Fibroblast of skin of scalp (primary cell): ENCODE measurements at places on chromosomes 16 and 17.
A peak's percentile ranks its signal among the peaks of the same experiment; 100 is the strongest.

DNA sequence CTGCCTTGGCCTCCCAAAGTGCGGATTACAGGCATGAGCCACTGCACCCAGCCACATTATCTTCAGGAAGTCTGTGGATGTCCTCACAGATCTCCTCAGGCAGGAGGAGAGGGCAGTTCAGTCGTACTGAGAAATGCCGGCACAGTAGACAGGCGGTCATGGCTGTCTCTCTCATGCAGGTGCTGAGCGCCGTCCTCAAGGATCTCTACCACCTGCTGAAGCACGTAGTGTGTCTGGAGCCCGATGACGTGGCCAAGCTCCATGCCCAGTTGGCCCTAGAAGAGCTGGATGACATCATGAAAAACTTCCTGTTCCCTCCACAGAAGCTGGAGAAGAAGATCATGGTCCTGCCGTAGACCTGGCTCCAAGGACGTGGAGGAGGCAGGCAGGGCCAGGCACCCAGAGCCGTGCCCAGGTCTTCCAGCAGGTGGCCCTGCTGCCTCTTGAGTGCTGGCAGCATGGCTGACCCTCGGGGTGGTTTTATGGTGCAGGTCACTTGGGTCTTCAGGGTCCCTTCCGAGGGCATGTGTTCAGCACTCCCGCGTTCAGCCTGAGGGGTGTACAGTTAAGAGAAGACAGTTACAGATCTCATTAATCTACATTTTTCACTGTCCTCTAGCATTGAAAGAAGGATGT lies 22.0 kb upstream of the HAS3 start:
- DNase-seq = no peak

- DNase-seq = no peak
Observed at GRCh38 chr17:8703001-8703400, 41.6 kb downstream of the CCDC42 start.

GRCh38 chr17:38596651-38597050 lies 9.1 kb downstream of the SRCIN1 start:
- DNase-seq = no peak

- DNase-seq = no peak
Observed at GRCh38 chr16:2775131-2775716, 1.9 kb downstream of the ELOB start.

DNA sequence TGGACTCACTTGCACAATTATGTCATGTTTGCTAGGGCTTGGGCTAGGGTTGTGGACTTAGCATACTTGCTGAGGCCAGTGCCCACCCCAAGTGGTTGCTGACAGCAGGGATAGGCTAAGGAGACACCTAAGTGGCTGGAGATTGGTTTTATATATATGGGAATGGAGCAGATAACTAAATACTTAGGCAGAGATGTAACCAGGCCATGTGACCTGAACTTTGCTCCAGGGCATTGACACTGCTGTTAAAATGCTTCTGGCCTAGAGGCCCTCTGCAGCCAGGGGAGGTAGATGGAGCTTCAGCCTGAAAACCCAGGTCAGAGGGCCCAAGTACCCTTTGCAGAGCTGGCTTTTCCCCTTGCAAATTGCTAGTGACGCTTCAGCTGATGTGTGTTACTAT lies 1.4 kb upstream of the ITGB3 start:
- DNase-seq = no peak

GRCh38 chr17:82371333-82372248 lies at the start of gene UTS2R:
Gene UTS2R (plus strand): TSS chr17:82371765. CDS start chr17:82374325, 2,560 bp downstream.
- no peak for DNase-seq

GRCh38 chr17:14396547-14396946 lies 95.7 kb downstream of the HS3ST3B1 start:
- peak; percentile 15 for DNase-seq

DNA sequence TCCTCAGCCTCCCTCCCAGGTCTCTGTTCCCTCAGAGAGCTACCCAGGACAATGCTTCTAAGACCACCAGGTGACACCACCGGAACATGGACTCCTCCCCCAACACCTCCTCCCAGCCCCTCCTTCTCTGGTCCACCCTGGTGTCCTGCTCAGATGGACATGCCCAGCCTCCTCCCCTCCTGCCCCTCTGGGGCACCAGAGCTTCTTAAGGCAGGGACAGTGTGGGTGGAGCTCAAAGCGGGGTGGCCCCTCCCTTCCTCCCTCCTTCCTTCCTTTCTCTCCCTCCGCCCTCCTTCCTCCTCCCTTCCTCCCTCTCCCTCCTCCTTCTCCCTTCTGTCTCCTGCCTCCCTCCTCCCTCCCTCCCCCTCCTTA lies 22.7 kb downstream of the TRPV3 start:
- DNase-seq = peak; percentile 33

GRCh38 chr17:1713878-1714426 lies 3.8 kb upstream of the TLCD2 start:
- DNase-seq = no peak
